ENCODE measurements at places on chromosomes 11 and 22.

DNA sequence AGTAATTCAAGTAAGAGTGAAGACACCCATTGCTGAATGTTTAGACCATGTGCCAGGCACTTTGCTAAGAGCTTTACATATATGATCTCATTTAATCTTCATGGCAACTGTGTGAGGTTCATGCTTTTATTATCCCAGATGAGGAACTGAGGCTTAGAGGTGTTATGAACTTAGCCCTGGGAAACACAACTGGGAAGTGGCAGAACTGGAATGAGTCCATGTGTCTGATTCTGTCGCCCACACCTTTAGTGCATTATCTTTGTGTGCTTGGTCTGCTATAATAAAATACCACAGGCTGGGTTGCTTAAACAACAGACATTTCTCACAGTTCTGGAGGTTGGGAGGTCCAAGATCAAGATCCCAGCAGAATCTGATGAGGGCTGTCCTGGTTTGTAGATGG, 108.7 kb upstream of the PLET1 start:
- H3K36me3 ChIP-seq = no peaks in the 10 kb centered on the region
- H3K4me1 ChIP-seq = no peaks in the 10 kb centered on the region
- no peak overlapping the region for H3K4me3 ChIP-seq
- DNase-seq = no peak

GRCh38 chr11:101180481-101180880, 50.9 kb upstream of the PGR start:
- H3K27ac ChIP-seq = no peak overlapping the region
- H3K4me3 ChIP-seq = no peak overlapping the region
- no peak for DNase-seq
- no peaks in the 10 kb centered on the region for H3K27me3 ChIP-seq
- no peaks in the 10 kb centered on the region for H3K36me3 ChIP-seq

GRCh38 chr11:102295045-102295444, 22.2 kb upstream of the BIRC3 start:
- peaks cover 7% of the 10 kb centered on the region for H3K4me1 ChIP-seq
- no peaks in the 10 kb centered on the region for H3K36me3 ChIP-seq
- no peak for DNase-seq
- no peak overlapping the region for H3K27ac ChIP-seq
- no peaks in the 10 kb centered on the region for H3K27me3 ChIP-seq

DNA sequence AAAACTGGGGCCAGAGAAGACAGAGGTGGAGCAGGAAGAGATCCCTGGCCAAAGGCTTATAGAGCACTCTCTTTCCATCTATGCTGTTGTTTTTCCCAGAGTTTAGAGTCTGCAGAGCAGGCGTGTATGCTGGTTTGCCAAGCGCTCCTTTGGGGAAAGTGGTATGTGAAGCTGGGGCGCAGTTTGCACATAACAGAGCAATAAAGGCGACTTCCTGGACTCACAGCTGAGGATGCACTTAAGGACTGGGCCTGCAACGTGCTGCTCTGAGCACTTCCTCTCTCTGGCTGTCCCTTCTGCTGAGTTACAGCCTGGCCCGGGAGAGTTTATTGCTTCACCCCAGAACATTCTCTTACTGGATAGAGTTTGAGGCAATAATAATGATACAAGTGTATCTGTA, 41.7 kb downstream of the THAP12 start:
- no peaks in the 10 kb centered on the region for H3K36me3 ChIP-seq
- no peak overlapping the region for H3K27ac ChIP-seq
- no peaks in the 10 kb centered on the region for H3K27me3 ChIP-seq

DNA sequence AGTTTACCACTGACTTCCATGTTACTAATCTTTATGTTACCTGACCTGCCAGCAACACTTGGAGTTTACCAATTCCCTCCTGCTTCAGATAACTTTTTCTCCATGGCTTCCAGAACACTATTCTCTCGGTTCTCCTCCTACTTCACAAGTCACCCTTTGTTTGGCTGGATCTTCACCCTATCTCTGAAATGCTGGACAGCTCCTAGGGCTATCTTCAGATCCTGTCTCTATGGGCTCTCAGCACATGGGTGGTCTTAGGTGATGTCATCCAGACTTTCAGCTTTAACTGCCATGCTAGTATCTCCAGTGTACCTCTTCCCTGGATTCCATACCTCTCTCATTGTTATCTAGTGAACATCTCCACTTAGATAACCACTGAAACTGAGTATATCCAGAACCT, 12.2 kb upstream of the VWCE start:
- H3K4me3 ChIP-seq = no peak overlapping the region
- H3K36me3 ChIP-seq = peaks cover 43% of the 10 kb centered on the region
- no peak for DNase-seq
- H3K27me3 ChIP-seq = no peaks in the 10 kb centered on the region
- H3K27ac ChIP-seq = no peak overlapping the region

DNA sequence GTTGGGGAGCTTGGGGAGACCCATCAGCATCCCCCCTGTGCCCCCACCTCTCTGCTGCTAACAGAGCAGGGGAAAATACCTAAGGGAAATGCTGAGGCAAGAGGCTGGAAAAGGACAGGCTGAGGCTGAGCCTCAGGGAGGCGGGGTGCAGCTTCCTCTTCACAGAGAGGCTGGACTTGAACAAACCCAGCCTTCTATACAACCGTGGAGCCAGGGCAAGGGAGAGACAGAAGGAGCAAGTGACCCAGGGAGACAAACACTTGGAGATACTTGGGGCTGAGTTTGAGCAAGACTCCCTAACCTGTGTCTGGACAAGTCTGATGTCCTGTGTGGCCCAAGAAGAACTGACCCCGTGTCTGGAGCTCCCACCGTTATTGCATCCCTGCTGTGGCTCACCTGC, at the start of gene SLCO2B1:
Gene SLCO2B1 (plus strand): TSS at position 229 of the 400 bp plus-strand sequence. CDS start 275 bp downstream, outside the sequence.
- no peak within 1 kb of the TSS for H3K27ac ChIP-seq
- no peak for DNase-seq
- H3K4me1 ChIP-seq = no peaks in the 10 kb centered on the region
- H3K36me3 ChIP-seq = no peaks in the 10 kb centered on the region
- no peak within 1 kb of the TSS for H3K4me3 ChIP-seq

- DNase-seq = no peak
- no peak overlapping the region for H3K4me3 ChIP-seq
- no peaks in the 10 kb centered on the region for H3K4me1 ChIP-seq
- H3K27me3 ChIP-seq = no peaks in the 10 kb centered on the region
- no peaks in the 10 kb centered on the region for H3K36me3 ChIP-seq
Observed at GRCh38 chr11:75553889-75554257, 8.2 kb upstream of the SERPINH1 start.

DNA sequence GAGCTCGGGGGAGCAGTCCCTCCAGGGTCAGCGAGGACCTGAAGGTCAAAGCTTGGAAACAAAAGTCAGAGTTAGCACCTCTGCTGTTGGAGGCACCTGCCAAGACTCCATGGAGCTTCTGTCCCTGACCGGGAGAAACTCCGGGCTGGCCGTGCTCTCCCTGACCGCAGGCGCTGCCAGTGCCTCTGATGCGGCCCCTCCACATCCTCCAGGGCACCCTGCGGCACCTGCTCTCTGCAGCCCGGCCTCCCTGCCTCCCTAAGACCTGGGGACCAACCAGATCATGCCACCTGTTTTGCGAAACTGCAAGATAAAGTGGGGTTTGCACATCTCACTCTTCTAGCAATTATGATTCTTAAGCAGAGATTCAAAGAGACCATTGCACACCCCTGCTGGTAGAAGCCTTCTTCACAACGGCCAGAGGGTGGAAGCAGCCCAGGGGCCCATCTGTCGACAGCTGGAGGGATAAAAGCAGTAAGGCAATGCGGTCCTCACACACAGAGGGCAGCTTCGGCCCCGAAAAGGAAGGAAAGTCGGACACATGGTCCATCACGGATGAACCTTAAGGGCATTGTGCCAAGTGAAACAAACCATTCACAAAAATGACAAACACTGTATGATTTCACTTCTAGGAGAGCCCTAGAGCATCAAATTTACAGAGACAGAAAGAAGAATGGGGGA, 477.1 kb downstream of the BRD1 start:
- no peak for DNase-seq
- no peaks in the 10 kb centered on the region for H3K36me3 ChIP-seq
- H3K4me1 ChIP-seq = no peaks in the 10 kb centered on the region
- H3K27me3 ChIP-seq = no peaks in the 10 kb centered on the region

Data from naive thymus-derived CD4-positive, alpha-beta T cell (primary cell).